ENCODE measurements at places on chromosomes 6 and 20.

DNA sequence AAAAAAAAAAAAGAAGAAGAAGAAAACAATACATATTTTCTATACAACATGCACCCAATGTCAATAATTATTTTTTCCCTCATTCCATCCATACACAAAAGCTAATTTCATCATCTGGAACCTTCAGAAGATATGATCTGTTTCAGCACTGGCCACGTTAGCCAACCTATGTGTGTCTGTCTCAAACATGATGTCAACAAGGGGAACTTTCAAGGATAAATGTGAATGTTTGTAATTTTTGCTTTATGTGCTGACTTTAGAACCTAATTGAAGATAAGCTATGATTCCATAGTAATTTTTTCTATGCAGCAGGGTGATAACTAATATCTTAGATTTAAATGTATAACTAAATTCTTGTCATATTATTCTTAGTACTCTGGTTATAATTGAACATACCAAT is 37.9 kb downstream of the IPCEF1 start:
- peaks cover 15% of the 10 kb centered on the region for H3K4me1 ChIP-seq
- no peaks in the 10 kb centered on the region for H3K36me3 ChIP-seq
- H3K27me3 ChIP-seq: no peaks in the 10 kb centered on the region
- H3K27ac ChIP-seq: no peak overlapping the region

- H3K27ac ChIP-seq: no peak overlapping the region
- H3K4me3 ChIP-seq: no peak overlapping the region
- no peak for DNase-seq
- no peaks in the 10 kb centered on the region for H3K36me3 ChIP-seq
Observed at GRCh38 chr6:84536885-84537638, 227.3 kb downstream of the TBX18 start.

DNA sequence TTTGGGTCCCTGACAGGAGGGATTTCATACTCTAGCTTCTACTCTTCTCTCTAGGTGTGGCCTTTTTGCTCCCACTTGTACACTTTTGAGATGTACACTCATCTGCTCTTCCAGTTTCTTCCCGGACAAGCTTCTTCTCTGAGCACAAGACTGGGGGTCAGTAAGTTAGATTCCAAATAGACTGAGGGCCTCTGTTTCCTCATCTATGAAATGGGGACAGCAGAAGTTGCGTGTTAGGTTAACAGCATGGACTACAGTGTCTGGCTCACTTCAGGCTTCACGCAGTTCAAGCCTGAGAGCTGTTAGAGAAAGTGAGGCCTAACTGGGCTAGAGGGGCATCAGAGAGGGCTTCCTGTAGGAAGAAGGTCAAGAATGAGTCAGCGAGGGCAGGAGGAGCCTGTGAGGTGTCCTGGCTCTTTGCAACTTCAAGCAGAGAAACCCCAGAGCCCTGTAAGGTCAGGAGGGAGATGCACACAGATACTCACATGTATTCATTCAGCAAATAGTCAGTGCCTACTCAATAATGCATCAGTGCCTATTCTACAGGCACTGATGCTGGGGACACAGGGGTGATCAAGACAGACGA is 20.6 kb downstream of the XKR7 start:
- H3K27ac ChIP-seq: no peak overlapping the region
- DNase-seq: no peak
- peaks cover 12% of the 10 kb centered on the region for H3K27me3 ChIP-seq
- no peaks in the 10 kb centered on the region for H3K4me1 ChIP-seq

DNA sequence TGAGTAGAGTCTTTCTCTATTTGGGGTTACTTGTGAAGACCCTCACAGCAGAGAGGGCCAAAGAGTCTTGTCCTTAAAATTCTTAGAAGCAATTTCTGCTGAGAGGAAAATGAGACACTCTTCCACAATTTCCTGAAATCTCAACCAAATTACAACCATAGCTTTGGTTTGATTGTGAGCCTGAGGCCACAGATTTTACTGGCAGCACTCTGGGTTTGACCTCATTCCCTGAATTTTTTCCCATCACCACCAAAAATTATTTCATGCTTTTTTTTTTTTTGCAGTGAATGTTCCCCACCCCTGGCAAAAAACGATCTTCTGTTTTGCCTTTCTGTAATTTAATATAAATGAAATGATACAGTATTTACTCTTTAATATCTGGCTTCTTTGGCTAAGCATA is 125.5 kb downstream of the THEMIS start:
- H3K4me3 ChIP-seq: no peak overlapping the region
- H3K27me3 ChIP-seq: no peaks in the 10 kb centered on the region
- no peaks in the 10 kb centered on the region for H3K36me3 ChIP-seq
- H3K4me1 ChIP-seq: no peaks in the 10 kb centered on the region
- DNase-seq: no peak

GRCh38 chr6:1895721-1896120 is 286.0 kb downstream of the FOXC1 start:
- H3K4me3 ChIP-seq: no peak overlapping the region
- no peaks in the 10 kb centered on the region for H3K4me1 ChIP-seq
- DNase-seq: no peak
- H3K27ac ChIP-seq: no peak overlapping the region
- H3K27me3 ChIP-seq: no peaks in the 10 kb centered on the region

- H3K4me1 ChIP-seq: peaks cover 14% of the 10 kb centered on the region
- no peaks in the 10 kb centered on the region for H3K36me3 ChIP-seq
- H3K4me3 ChIP-seq: no peak overlapping the region
Observed at GRCh38 chr6:113104541-113104940, 752.6 kb upstream of the MARCKS start.

DNA sequence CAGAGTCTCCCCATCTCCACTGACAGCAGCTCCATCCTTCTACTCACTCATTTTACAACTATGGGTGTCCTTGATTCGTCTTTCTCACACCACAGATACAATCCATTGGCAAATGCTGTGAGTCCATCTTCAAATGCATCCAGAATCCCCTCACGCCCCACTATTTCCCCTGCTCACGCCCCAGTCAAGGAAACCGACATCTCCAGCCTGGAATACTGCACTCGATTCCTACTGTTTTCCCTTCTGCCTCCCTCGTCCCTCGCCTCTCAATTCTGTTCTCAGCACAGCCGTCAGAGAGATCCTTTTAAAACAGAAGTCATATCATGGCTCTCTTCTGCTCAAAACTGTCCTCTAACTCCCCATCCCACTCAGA is 4.7 kb downstream of the HLA-B start:
- H3K27ac ChIP-seq: no peak overlapping the region
- no peaks in the 10 kb centered on the region for H3K27me3 ChIP-seq
- H3K36me3 ChIP-seq: peaks cover 6% of the 10 kb centered on the region
- H3K4me1 ChIP-seq: no peaks in the 10 kb centered on the region

- no peaks in the 10 kb centered on the region for H3K36me3 ChIP-seq
- peaks cover 43% of the 10 kb centered on the region for H3K4me1 ChIP-seq
- peak; percentile 88 for DNase-seq
Observed at GRCh38 chr6:6699741-6700367, 111.3 kb downstream of the LY86 start.

GRCh38 chr20:63706852-63707557 is 771 bp downstream of the ARFRP1 start:
- peaks cover 26% of the 10 kb centered on the region for H3K4me1 ChIP-seq
- peak; percentile 58 for DNase-seq
- H3K27me3 ChIP-seq: no peaks in the 10 kb centered on the region

DNA sequence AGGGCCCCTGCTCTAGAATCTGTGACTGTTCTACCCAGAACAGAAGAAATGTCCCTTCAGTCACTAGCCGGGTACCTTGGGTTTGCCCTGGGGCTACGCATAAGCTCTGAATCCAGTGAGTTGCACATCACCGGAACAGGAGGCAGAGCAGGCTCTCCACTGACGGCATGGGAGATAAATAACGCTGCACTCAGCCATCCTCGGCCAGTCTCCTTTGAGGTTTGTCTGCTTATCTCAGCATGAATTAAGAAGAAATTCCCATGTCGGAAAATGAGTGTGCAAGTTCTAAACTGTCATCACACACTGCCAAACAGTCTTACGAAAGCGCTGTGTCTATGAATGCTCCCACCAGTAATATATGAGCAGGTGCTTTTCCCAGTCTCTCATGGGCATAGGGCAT is 90.8 kb downstream of the FAM50B start:
- peaks cover 29% of the 10 kb centered on the region for H3K4me1 ChIP-seq
- H3K27ac ChIP-seq: no peak overlapping the region
- no peak overlapping the region for H3K4me3 ChIP-seq
- H3K27me3 ChIP-seq: no peaks in the 10 kb centered on the region
- H3K36me3 ChIP-seq: no peaks in the 10 kb centered on the region
- DNase-seq: peak; percentile 73

DNA sequence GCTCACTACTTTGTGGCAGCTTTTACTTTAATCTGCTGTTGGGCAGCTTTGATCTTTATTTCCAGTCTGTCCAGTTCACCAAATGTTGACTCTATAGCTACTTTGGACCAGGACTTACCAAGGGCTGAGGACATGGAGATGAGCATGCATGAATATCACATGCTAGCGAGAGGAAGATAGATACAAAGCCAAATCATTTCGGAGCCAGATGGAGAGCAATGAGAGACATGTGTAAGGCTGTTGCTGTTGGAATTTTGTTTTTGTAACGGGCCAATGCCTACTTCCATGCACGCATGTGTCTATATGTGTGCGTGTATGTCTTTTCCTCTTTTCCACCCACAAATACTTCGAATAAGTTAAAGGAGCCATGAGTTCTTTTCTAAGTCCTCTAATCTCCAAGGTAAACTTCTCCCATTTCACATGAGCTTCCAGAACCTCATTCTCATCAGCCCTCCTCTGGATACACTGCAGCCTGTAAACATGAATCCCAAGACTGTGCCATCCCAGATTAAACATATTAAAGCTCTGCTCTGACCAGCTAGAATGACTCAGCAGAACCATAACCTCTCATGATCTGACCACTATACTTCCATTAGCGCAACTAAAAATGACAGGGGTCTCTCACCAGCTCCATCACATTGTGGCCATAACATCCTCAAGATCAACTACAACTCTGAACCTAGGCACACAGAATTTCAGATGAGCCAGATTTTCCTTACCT is 160.7 kb downstream of the LRFN2 start:
- no peak overlapping the region for H3K27ac ChIP-seq
- H3K36me3 ChIP-seq: no peaks in the 10 kb centered on the region
- H3K27me3 ChIP-seq: no peaks in the 10 kb centered on the region
- DNase-seq: no peak

GRCh38 chr20:44609516-44610312 is 27.3 kb downstream of the PKIG start:
- peak overlapping the region; percentile 82 for H3K27ac ChIP-seq
- no peaks in the 10 kb centered on the region for H3K27me3 ChIP-seq
- H3K36me3 ChIP-seq: peaks cover 22% of the 10 kb centered on the region
- DNase-seq: peak; percentile 85
- H3K4me3 ChIP-seq: peak overlapping the region; percentile 8
- peaks cover 55% of the 10 kb centered on the region for H3K4me1 ChIP-seq

GRCh38 chr6:71033171-71033570 is 76.3 kb upstream of the B3GAT2 start:
- H3K27me3 ChIP-seq: no peaks in the 10 kb centered on the region
- DNase-seq: no peak
- H3K27ac ChIP-seq: no peak overlapping the region
- no peak overlapping the region for H3K4me3 ChIP-seq

DNA sequence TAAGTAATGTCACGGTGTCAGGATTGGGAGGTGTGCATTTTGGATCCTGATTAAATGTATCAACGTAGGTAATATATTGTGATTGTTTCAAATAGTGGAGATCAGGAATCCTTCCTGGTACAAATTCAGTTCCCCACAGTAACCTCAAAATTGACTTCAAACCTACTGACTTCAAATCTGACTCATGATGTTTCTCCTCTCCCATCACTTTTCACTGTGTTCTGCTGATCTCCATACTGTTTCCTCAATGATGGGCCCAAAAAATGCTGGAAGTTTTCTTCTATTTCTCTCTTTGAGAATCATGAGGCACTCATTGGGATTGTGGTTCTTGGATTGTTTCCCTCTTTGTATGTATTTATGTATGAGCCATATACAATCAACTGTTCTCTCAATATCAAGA is 35.9 kb downstream of the LAMA2 start:
- no peak overlapping the region for H3K4me3 ChIP-seq
- DNase-seq: no peak
- H3K27me3 ChIP-seq: no peaks in the 10 kb centered on the region
- no peak overlapping the region for H3K27ac ChIP-seq

DNA sequence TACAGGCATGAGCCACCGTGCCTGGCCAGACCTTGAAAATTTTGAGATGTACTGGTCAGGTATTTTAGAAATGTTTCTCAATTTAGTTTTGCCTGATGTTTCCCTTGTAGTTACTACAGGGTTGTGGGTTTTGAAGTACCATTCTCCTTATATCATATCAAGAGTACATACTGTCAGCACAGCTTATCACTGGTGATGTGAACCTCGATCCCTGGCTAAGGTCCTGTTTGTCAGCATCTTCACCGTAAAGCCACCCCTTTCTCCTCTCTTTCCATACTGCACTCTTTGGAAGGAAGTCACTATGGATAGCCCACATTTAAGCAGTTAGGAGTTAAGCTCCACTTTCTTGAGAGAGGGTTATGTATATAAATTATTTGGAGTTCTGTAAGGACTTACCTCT is 27.8 kb downstream of the PHACTR2 start:
- DNase-seq: no peak
- no peak overlapping the region for H3K27ac ChIP-seq
- no peaks in the 10 kb centered on the region for H3K27me3 ChIP-seq
- no peaks in the 10 kb centered on the region for H3K36me3 ChIP-seq
- H3K4me1 ChIP-seq: no peaks in the 10 kb centered on the region

- no peaks in the 10 kb centered on the region for H3K36me3 ChIP-seq
- no peaks in the 10 kb centered on the region for H3K27me3 ChIP-seq
- H3K4me1 ChIP-seq: no peaks in the 10 kb centered on the region
- no peak overlapping the region for H3K27ac ChIP-seq
- no peak overlapping the region for H3K4me3 ChIP-seq
Observed at GRCh38 chr6:21559238-21559637, 34.3 kb upstream of the SOX4 start.

Measured in common myeloid progenitor, CD34-positive (primary cell).